ENCODE measurements at places on chromosomes 5 and 9. TPM values are rescaled to one million over a fixed set of nuclear protein-coding genes. Genes with fewer than 3 reads are reported as not detected.

Gene MEIKIN
- total RNA-seq = not detected

Gene EIF4E1B
- not detected for total RNA-seq

Gene PNPLA7
- total RNA-seq = 11.3 TPM

Gene UNC5A
- not detected for total RNA-seq

Gene CCDC192
- not detected for total RNA-seq

Gene C9orf43
- total RNA-seq = not detected

Gene CER1
- total RNA-seq = not detected

Gene TXNDC8
- total RNA-seq = not detected

Gene ASPN
- 2.0 TPM for total RNA-seq

Gene PARP8
- 106 TPM for total RNA-seq

Gene OGN
- not detected for total RNA-seq

Gene C5orf63
- 4.9 TPM for total RNA-seq

Gene SPINK4
- not detected for total RNA-seq

Gene ENTR1
- total RNA-seq = 66.2 TPM

Gene AGXT2
- total RNA-seq = not detected

Measured in spleen (tissue), 13 donors.